HT1080 (cell line): ENCODE measurements at places on chromosomes 11 and 22.

- no peak for DNase-seq
These were observed 99.2 kb downstream of the BBOX1 start for GRCh38 chr11:27139742-27140367.

DNA sequence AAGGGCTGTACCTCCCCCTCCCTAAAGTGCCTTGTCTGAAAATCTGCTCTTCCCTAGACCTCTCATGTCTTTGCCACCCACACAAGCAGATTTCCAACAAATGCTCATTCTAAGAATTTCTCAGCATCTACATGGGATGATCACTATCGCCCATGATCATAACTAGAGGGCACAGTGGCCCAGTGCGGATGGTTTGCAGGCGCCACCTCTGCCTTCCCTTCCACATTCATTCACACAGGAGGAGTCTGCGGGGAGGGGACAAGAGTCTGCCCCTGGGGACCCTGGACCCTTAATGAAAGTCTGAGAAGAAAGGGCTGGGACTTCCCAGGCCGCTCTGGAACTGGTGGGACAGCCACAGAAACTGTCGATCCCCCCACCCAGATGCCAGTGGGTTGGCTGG lies 28.9 kb downstream of the KCTD17 start:
- DNase-seq: no peak

GRCh38 chr11:98979205-98979604 lies 41.5 kb upstream of the CNTN5 start:
- no peak for DNase-seq

- DNase-seq: peak; percentile 76
These were observed 26.1 kb downstream of the PTPRJ start for GRCh38 chr11:48006301-48006992.

GRCh38 chr11:18243783-18244362 lies 4.6 kb downstream of the SAA2 start:
- peak; percentile 70 for DNase-seq

GRCh38 chr22:34847072-34847471 lies 218.9 kb upstream of the ISX start:
- peak; percentile 77 for DNase-seq

- DNase-seq: peak; percentile 10
These were observed 68.5 kb downstream of the PIWIL3 start for GRCh38 chr22:24706054-24706453.

GRCh38 chr11:95297680-95298452 lies 66.9 kb upstream of the SESN3 start:
- DNase-seq: no peak

DNA sequence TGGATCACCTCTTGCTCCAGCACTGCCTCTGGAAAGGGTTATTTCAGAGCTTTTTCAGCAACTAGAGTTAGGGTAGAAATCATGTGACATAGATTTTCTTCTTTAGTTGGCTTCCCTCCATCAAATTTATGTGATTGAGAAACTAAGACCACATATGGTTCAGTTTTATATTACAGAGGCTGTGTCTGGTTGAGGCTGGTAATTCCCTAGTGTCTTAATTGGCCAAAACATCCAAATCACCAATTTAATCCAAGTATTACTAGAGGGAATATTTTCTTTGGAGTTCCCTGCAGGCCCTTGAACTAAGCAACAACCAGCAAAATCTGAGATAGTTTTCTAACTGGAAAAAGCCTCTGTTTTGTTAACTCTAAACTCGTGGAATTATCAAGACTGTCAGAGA lies 136.3 kb downstream of the ARHGAP42 start:
- DNase-seq: no peak

GRCh38 chr11:88604260-88604659 lies 266.7 kb upstream of the CTSC start:
- peak; percentile 74 for DNase-seq

- DNase-seq: no peak
These were observed 40.8 kb upstream of the MYO18B start for GRCh38 chr22:25701056-25701780.

GRCh38 chr11:5593146-5593545 lies 3.3 kb upstream of the TRIM6 start:
- no peak for DNase-seq

- no peak for DNase-seq
These were observed 700 bp upstream of the STX3 start for GRCh38 chr11:59754494-59754858.

DNA sequence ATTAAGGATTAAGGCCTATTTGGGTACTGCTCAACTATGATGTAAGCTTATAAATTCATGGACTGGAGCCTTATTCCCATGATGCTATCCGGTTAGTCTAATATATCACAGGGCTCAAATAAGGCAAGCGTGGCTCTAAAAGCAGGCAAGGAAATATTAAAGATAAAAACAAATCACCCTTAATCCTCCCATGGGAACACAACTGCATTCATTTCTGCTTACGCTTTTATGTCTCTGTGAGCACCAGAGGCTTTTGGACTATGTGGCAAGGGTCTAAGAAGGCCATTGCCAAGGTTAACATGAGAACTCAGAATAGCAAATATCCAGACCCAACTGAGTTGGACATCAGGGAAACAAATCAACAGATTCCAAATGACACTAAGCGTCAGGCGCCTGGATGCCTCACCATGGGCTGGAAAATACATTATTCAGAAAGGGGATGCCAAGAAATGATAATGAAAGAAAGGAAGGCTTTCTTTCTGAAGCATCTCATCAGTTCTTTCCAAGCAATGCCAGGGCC lies 138.1 kb downstream of the SLC1A2 start:
- no peak for DNase-seq
